ENCODE measurements at places on chromosomes 3 and 15.

DNA sequence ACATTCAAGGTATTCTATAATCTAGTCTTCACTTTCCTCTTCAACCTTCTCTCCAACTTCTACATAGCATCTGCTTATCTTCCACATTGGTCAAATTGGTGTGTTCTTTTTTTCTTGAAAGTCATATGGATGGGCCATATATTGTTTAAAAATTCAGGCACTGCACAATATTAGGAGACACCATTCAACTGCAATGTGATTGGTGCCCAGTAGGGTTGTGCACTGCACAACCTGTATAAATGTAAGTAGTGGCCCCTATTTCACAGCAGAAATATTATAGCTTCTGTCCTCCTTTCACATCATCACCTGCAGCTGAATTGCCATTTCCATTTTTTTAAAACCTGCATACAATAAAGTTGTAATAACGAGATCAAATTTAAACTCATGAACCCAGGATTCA is 18.1 kb upstream of the GOLIM4 start:
- DNase-seq: no peak

DNA sequence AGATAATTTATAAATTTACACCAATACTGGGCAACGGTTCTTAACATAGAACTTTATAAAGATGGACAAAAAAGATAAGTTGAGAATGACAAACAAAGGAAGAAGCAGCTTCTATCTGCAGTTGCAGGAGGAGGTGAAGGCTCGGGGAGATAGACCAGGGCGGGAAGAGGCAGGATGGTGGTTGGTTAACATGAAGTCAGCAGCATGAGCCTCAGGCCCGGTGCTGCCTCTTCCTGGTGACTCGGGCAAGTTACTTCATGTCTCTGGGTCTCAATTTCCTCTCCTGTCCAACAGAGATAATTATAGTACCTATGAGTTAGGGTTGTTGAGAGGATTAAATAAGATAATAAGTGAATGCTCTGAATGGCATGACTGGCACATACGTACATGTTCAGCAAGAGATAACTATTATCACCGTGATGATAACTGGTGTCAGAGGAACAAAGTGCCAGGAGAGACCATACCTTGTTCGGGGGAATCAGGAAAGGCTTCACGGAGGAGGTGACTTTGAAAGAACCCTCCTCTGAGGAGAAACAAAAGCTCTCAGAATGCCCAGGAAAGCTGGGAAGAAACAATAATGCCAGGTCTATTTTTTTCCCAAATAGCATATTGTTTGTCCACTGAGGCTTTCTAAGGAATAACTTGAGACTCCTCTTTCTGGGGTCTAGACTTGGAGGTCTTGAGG is 4.4 kb downstream of the PAK6 start:
- no peak for DNase-seq

DNA sequence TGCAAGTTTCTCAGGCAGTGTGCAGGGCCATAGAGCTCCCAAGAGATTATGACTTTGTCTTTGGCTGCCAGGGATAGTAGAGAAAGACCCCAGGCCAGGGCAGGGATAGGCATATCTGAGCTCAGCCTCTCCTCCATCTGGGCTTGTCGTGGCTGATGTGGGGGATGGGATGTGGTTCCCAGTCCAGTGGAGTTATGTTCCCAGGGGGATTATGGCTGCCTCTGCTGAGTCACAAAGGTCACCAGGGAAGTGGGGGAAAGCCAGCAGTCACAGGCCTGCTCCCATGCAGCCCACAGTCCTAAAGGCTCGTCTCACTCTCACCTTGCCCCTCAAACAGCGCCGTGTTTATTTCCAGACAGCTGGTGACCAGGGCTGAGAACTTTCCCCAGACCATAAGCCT is 354.9 kb downstream of the SI start:
- DNase-seq: no peak

GRCh38 chr15:96333131-96334016 is 2.9 kb downstream of the NR2F2 start:
- DNase-seq: no peak

- DNase-seq: no peak
These were observed 268.4 kb upstream of the ROPN1 start for GRCh38 chr3:124260206-124260915.

DNA sequence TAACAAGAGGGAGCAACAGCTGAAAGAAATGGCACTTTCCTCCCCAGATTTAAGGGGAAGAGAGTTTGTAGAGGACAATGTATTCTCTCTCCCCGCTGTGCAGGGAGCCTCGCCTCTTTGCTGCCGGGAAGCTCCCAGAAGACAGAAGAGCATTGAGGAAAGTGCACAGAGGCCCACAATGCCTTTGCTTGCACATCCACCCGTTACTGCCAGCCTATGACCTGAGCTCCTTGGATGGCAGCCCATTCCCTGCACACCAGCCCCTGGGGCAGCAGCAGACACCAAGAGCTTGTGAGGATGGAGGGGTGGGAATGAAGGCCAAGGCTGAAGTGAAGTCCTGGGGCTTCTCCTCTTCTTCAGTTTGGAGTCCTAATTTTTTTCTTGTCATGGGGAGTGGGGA is 67.0 kb downstream of the CLDN11 start:
- DNase-seq: no peak

DNA sequence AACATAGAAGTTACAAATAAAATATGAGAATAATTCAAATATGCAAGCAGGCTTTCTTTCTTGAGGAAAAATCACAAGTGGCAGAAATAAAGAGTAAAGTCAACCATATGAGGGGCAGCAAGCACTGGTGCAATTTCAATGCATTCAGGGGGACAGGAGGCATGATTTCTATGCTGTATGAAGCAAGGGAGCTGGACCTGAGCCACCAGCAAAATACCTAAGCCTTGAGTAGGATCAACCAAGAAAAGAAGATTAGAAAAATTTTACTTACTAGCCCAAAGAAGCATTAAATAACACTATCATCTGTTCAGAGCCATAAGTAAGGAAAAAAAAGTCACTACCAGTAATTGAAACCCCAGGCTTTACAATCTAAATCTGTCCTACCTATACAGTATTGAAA is 6.3 kb downstream of the ADGRG7 start:
- no peak for DNase-seq

GRCh38 chr15:70037292-70037640 is 60.5 kb downstream of the TLE3 start:
- no peak for DNase-seq

GRCh38 chr3:30686799-30687198 is 80.4 kb downstream of the TGFBR2 start:
- no peak for DNase-seq

DNA sequence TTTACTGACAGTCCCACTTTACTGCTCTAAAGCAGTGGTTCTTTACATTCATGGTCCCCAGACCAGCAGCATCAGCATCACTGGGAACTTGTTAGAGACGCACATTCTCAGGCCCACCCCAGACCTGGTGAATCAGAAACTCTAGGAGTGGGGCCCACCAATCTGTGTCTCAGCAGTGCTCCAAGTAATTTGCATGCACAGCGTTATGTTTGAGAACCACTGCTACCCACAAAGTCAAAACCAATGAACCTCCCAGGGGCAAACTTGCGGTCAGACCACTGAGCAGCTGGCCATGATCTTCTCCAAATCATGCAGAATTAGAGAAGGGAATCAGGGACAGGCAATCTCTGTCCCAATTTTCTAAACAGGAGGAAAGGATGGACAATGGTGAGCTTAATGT is 58.5 kb downstream of the ST8SIA2 start:
- DNase-seq: no peak

DNA sequence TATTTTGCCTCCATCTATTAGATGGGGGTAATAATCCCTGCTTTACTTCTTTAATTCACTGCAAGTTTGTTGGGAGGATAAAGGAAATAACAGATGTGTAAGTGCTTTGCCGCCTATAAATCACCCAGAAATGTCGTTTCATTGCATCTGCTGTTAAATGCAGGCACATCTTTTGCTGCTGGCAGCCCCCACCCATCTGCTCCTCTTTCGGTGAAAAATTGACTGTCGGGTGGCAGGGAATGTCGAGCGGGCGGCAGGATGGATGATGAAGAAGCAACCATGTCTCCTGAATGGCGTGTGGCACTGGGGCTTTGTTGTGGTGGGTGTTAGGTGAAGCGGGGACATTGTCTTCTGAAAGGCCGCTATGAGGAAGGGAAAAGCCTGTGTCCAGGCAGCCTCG is 543 bp upstream of the REC114 start:
- no peak for DNase-seq

DNA sequence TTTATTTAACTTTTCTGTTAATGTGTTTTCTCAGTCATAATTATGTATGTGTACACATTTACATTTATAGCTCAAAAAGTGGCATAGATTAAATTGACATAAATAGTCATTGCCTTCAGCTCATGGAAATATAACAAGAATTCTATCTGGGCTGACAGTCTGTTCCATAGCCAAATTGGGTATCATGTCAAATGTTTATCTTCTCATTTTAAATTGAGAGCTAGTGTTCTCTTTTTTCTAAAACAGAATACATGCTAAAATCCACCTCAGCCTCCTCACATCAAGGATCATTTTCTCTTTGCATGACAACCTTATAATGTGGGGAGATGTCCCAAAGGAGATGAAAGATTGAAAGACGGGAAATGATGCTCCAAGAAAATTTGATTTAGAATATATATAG is 144.1 kb upstream of the BCHE start:
- DNase-seq: no peak

GRCh38 chr15:35885870-35886269 is 339.9 kb upstream of the DPH6 start:
- no peak for DNase-seq

DNA sequence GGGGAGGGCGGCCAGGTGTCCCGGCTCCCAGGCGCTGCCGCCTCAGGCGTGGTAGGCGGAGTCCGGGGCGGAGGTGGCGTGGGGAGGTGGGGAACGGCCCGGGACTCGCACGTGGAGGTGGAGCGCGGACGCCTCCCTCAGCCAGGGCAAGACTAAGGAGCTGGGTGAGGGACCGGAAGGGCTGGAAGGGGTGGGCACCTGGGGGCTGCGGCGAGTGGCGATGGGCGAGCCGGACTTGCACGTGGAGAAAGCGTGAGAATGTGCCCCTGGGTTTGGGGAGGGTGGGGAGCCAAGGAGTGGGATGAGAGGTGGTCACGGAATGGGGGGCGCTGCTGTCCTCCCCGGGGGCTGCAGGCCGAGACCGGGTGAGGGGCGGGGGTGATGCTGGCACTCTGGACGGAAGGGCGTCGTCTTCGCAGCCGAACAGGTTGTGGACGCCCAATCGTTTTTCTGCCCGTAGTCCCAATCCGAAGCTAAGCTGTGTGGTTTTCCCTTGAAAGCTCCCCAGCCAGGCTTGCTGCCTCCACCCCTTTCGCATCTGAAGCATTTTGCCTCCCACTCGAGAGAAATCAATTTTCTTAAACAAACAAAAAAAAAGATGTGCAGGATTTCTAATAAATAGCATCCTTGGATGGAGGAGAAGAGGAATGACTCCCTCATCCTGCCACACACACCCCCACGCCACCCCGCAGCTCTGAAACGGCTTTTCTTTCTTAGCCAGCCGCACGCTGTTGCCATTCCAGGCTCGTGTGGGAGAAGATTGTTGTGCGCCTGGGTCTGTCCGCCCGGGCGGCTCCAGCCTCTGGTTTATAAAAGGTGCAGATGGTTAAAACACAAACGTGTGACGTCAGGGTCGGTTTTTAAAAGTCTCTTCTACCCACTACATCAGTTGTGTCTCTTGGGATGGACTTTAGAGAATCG is 62.5 kb upstream of the ANKRD28 start:
- DNase-seq: peak; percentile 43

DNA sequence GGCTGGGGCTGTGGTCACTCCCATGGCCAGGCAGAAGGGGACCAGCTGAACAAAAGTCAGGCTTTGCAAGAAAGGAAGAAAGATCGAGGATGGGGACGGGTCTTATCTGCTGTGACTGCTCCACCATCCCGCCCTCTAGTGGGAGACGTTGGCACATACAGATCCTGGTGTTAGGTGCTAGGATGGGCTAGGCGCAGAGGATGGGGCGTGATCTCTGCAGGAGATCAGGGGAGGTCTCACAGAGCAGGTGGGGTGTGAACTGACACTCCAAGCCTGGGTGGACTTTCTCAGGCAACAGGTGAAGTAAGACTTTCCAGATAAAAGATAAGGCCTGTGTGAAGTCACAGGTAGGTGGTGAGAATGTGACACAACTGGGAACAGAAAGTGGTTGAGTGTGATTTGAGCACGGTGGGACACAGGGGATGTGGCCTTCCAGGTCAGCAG is 141.9 kb upstream of the SMAD3 start:
- DNase-seq: peak; percentile 57

- no peak for DNase-seq
These were observed 11.7 kb downstream of the SLC30A4 start for GRCh38 chr15:45510758-45511280.

DNA sequence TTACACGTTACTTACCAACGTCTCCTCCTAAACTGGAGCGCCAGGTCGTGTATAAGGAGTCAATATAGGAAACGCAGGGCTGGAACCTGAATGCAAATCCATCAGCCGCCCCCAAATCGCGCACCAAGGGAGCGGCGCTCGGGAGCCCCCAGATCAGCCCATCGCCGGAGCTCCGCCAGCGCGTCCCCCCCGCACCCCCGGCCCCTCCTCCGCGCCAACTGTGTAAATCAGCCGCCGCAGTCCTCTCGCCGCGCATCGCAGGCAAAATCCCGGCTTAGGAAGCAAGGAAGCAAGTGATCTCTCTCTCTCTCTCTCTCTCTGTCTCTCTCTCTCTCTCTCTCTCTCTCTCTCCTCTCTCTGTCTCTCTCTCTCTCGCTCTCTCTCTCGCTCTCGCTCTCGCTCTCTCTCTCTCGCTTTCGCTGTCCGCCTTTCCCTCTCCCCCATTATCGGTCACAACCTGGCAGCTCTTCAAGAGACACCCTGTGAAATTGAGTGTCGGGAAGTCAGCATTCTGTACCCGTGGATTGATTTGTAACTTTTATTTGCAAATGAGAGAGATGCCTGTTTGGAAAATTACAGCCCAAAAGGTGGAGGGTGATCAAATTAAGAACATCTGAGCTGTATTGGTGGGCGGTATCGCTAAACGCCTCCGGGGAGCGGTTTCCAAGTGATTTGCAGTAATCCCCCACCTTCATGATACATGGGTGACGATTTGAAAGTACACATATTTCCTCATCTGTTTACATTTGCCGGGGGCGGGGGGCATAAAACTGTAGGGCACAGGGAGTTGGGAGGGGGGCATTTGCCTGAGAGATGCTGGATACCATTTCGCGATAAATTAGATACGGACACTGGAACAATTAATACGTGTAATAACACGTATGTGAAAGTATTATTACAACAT is 645 bp upstream of the SLITRK3 start:
- DNase-seq: no peak

- no peak for DNase-seq
These were observed 17.5 kb downstream of the TGM5 start for GRCh38 chr15:43249236-43249635.

GRCh38 chr3:35641920-35642527 is 2.7 kb downstream of the ARPP21 start:
- no peak for DNase-seq

DNA sequence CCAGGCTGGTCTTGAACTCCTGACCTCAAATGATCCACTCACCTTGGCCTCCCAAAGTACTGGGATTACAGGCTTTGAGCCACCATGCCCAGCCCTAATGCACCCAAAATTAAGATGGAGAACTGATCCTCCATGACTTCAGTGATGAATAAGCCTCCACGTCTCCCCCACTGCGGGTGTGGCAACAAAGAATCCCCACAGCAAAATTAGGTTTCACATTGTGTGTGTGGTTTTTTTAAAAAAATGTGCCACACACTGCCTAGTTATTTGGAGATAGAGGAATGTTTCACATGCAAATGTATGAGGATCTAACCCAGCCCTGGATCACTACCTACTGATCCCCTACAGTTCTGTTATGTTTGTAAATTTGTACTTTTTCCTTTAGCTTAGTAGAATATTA is 17.3 kb downstream of the HDAC11 start:
- DNase-seq: no peak
